ENCODE measurements at places on chromosomes 11 and 22.
A peak's percentile ranks its signal among the peaks of the same experiment; 100 is the strongest.

- DNase-seq: no peak
These were observed 31.4 kb downstream of the ARAP1 start for GRCh38 chr11:72720784-72721183.

- no peak for DNase-seq
These were observed 9.0 kb upstream of the HTR3B start for GRCh38 chr11:113895367-113896155.

GRCh38 chr11:12224537-12224893 is 114.1 kb downstream of the MICAL2 start:
- no peak for DNase-seq

GRCh38 chr11:124892146-124892545 is 5.5 kb downstream of the ROBO4 start:
- no peak for DNase-seq

DNA sequence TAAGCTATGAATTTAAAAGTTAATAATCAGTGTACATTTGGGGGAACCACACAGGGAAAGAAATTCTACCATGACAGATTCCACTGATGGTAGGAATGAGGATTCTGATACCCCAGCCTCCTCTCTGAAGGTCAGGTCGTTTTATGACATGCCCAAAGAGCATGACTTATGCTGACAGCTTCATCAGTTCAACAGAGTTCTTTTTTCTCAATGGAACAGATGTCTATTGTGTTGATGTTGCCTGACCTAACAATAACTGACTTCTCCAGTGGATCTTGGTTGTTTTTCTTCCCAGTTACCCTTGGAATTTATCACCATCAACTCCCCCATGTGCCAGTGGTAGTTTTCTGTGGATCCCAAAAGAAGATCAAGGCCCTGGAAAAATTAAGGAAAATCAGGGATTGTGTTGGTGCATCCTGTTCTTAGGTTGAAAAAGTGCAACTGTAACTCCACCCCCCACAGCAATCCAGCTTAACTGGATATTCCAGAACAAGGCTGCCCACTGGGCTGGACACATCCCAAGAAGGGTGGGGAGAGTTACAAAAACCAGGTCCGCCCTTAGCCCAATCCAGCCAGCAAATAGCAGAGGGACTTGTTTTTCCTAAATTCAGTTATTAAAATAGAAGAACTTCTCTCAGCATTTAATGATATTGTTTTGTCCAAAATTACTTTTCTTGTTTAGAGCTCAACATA is 31.5 kb upstream of the CAT start:
- no peak for DNase-seq

GRCh38 chr11:130002352-130002845 is at the start of gene PRDM10:
TSS of gene PRDM10 (minus strand) at chr11:130002835. CDS start at chr11:129960964, 41,871 bp downstream.
- DNase-seq: peak; percentile 97

- no peak for DNase-seq
These were observed 36.0 kb downstream of the IRAG1 start for GRCh38 chr11:10657308-10658271.
